CD14-positive monocyte (primary cell): ENCODE measurements at places on chromosomes 11 and 22. TPM values are rescaled to one million over a fixed set of nuclear protein-coding genes. Genes with fewer than 3 reads are reported as not detected.
A peak's percentile ranks its signal among the peaks of the same experiment; 100 is the strongest.

PARVB gene
- 17.9 TPM for polyA plus RNA-seq

GRCh38 chr22:23218867-23219251 lies 38.5 kb downstream of the BCR start:
- no peaks in the 10 kb centered on the region for H3K36me3 ChIP-seq
- H3K4me3 ChIP-seq = peak overlapping the region; percentile 62
- DNase-seq = no peak
- H3K27me3 ChIP-seq = no peaks in the 10 kb centered on the region
- H3K27ac ChIP-seq = peak overlapping the region; percentile 87

DNA sequence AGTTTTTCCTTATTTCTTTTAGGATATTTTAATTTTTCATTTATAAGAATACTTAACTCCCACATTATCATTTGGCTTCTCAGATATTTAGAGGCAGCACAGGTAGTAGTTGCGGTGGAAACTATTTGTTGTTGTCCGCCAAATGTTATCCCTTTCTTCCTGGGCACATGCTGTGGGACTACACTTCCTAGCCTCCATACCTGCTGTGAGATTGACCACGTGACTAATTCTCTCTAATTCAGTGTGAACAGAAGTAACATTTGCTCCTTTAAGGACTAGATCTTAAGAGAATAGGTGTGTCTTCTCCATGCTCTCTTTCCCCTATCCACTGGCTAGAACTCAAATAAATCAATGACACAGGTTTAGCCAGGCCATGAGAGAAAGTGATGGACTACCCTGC lies 136.5 kb downstream of the ATG16L2 start:
- peaks cover 27% of the 10 kb centered on the region for H3K4me1 ChIP-seq
- no peaks in the 10 kb centered on the region for H3K27me3 ChIP-seq
- no peaks in the 10 kb centered on the region for H3K36me3 ChIP-seq
- H3K27ac ChIP-seq = no peak overlapping the region
- no peak for DNase-seq

DNA sequence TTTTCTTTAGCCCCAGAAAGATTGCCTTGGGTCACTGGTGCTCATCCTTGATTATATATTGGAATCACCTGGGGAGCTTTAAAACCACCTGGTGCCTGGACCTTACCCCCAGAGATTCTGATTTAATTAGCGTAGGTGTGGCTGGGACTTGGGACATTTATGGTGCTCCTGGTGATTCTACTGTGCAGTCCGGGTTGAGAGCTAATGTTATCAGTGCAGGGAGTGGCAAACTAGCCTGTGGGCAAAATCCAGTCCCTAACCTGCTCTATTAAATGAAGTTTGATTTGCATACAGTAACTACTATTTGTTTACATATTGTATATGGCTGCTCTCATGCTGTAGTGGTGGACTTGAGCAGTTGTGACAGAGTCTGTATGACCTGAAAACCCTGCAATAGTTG lies 134.0 kb upstream of the SORL1-AS1 start:
- H3K27me3 ChIP-seq = no peaks in the 10 kb centered on the region
- H3K36me3 ChIP-seq = peaks cover 98% of the 10 kb centered on the region
- H3K4me3 ChIP-seq = no peak overlapping the region
- peaks cover 49% of the 10 kb centered on the region for H3K4me1 ChIP-seq
- no peak overlapping the region for H3K27ac ChIP-seq

GRCh38 chr11:45580399-45580798 lies 85.0 kb downstream of the CHST1 start:
- H3K4me3 ChIP-seq = no peak overlapping the region
- no peaks in the 10 kb centered on the region for H3K36me3 ChIP-seq
- H3K27me3 ChIP-seq = no peaks in the 10 kb centered on the region
- no peaks in the 10 kb centered on the region for H3K4me1 ChIP-seq
- H3K27ac ChIP-seq = no peak overlapping the region
- no peak for DNase-seq

- H3K4me1 ChIP-seq = no peaks in the 10 kb centered on the region
- peaks cover 4% of the 10 kb centered on the region for H3K36me3 ChIP-seq
- no peak overlapping the region for H3K4me3 ChIP-seq
- H3K27ac ChIP-seq = no peak overlapping the region
- DNase-seq = no peak
Observed at GRCh38 chr11:9594267-9595046, 21.0 kb downstream of the WEE1 start.

DNA sequence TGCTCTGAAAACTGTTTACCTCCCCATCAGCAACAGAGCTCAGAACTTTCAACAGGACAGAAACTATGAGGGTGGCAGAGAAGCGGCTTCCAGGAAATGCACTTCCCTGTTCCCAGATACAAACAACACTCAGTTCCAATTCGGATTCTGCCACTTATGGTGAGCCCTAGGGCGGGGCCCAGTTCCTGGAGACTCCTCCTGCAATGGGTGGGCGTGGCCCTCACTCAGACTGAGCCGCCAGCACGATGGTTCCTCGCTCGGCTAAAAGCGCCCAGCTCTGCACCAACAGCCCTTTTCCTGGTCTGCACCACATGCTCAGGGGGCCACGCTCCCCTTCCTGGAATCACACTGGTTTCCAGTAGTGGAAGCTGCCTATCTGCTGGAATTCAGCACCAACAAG lies 314.1 kb downstream of the CTTN start:
- no peak for DNase-seq
- H3K4me3 ChIP-seq = no peak overlapping the region

DNA sequence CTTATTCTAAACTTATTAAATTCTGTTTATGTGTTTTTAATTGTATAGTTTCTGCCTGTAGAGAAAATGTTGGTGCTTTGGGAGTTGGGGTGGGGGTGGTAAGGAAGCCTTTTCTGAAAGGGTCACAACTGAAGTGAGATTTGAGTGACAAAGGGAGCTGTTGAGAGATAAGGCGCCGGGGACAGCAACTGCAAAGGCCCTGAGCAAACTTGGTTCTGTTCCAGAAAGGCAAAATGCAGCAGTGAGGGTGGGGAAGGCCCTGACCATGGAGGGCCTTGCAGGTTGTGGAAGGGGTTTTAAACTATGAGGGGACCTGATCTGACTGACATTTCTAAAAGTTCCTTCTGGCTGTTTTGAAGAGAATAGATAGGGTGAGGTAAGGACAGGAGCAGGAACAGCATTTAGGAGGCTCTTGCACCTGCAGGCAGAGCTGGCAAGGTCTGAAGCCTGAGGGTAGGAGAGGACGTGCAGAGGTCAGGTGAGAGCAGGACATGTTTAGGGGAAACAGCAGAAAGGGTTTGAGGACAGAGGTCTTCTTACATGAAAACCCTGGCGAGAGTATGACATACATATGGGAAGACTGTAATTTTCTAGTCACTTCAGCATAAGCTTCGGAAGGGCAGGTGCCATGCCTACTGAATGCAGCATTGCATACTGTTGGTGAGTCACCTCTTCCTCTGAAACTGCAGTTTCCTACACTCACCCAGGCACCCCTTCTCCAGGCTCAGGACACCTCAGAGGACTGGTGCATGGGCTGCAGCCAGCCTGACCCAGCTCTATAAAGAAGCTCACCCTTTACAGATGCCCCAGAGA lies 190.7 kb downstream of the SNX19 start:
- H3K27ac ChIP-seq = no peak overlapping the region
- no peak overlapping the region for H3K4me3 ChIP-seq

- DNase-seq = no peak
- no peak overlapping the region for H3K4me3 ChIP-seq
- H3K36me3 ChIP-seq = no peaks in the 10 kb centered on the region
- peaks cover 24% of the 10 kb centered on the region for H3K27me3 ChIP-seq
- no peak overlapping the region for H3K27ac ChIP-seq
Observed at GRCh38 chr11:285021-285893, 3.7 kb upstream of the PGGHG start.
